ENCODE measurements at places on chromosomes 1 and 21.

GRCh38 chr1:234731569-234732085, 121.6 kb upstream of the IRF2BP2 start:
- DNase-seq, result no peak

DNA sequence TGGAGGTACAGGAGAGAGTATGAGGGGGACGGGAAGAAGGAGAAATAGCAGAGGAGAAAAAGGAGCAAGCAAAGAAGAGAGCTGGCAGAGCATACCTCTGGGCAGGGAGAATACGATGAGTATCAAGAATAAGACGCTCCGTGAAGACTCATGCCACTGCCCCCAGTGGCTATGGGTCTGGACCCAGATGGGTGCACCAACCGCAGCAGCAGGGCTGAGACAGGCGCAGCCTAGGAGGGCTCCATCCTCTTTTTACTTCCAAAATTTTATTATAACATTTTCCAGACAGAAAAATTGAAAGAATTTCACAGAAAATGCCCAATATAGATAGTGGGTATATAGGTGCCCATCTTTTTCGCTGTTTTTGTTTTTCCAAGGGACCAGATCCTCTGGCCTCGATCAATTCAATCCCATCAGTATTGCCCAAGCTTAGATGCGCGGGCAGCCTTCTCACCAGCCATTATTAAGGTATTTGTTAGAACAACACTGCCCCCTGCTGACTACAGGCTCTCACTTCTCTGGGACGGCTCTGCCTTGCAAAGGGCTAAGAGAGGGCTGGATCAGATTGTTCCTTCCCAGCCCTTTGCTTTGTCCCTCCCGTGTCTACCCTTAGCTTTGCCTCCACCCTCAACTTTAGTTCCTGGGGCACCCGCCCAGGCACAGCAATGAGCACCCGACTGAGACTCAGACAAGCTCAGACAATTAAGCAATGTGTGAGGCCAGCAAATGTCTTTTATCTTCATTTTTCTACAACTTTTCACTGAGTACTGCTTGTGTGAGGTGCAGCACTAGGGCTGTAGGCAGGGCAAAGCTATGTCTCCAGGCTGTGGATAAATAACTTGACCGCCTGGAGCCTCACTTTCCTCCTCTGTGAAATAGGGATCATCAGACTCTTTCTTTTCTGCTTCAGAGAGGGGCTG, 17.5 kb upstream of the CAMK1G start:
- DNase-seq, result peak; percentile 50

- no peak for DNase-seq
Observed at GRCh38 chr1:99397029-99397428, 132.7 kb downstream of the PLPPR4 start.

DNA sequence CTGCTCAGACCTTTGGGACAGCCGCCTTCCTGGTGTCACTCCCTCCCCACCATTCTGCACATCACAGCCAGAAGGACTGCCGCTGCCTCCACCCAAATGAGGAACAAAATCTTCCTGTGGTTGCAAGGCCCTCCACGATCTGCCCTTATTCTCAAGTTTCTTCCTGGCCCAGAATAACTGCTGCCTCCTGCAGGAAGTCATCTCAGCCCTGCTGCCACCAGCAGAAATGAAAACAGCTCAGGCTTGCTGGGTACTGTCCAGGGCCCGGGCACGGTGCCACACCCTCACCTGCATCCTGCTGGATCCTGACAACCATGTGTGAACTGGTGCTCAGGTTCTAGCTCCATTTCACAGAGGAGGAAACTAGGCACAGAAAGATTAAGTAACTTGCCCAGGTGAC, 2.8 kb downstream of the CLDN19 start:
- no peak for DNase-seq

GRCh38 chr1:90768098-90768497, 51.0 kb upstream of the BARHL2 start:
- no peak for DNase-seq

DNA sequence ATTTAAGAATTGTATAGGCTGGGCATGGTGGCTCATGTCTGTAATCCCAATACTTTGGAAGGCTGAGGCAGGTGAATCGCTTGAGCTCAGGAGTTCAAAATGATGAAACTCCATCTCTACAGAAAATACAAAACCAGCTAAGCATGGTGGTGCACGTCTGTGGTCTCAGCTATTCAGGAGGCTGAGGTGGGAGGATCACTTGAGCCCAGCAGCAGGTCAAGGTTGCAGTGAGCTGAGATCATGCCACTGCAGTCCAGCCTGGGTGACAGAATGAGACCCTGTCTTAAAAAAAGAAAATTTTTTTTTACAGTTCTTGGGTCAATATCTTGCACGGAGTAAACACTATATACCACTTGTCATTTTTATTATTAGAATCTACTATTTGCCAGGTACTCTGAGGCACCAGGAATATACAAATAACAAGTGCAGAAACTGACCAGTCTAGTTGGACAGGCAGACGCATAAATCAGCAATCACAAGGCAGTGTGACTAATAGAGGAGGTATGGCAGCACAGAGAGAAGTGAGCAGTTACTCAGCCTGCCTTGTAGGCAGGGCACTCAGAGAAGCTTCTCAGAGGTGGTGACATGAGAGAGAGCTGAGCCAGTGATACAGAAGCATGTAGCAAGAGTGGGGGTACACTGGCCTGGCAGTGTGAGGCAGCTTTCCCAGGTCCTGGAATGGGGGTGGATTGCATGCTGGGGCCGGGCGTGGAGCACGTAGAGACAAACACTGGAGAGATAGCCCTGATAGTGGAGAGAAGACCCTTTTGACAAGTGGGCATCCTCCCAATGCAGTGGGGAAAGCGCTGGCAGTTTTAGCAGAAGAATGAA, 8.0 kb downstream of the PHLDA3 start:
- DNase-seq, result no peak

DNA sequence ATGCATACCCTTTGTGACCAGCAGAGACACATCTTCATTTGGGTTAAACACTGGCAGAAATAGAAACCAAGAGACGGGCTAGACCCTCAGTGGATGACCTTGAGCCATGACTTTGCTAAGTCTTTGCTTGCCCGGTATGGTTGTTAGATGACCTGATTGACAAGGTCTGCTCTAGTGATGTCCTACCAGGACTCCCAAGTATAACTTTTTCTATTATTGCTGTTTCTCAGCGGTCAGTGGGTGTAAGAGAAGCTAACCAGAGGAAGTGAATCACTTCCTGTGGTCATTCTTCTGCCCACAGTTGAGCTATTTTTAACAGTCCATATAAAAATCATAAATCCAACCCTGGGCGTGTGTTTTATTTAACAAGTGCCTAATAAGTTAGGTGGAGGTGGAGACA, 126.2 kb upstream of the ETS2 start:
- DNase-seq, result no peak

DNA sequence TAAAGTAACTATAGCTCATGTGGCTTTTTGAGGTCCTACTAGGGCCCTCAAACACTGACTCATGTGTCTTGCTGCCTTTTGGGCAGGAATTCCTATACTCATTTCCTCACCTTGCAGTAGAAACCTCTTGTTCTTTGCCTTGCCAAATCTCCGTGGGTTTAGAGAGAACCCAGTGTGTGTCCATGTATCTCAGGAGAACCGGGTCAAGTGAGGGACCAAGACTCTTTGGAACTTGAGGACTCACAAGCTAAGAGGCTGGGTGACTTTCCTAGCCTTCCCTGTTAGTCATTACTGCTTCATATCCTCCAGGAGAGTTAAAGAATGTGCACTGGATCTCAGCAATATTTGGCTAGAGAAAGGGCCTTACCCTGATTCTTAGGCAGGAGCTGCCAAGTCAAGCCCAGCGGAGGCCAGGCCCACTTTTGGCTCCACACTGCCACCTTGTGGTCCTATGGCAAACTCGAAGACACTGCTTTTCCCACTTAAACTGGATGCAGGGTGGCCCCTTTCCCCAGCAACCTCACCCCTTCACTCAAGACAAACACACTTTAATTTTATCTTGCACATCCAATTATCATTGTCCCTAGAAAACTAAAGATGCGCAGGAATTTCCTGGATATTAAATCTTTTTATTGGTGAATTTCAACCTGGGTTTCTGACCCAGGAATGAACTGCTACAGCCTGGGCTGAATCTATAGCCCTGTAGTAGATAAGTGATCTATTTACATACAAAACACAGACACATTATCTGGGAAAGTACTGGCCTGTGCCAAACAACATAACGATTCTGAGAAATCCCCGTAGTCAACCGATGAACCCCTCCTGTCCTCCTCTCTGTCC, 10.6 kb downstream of the AVPR1B start:
- DNase-seq, result peak; percentile 59

DNA sequence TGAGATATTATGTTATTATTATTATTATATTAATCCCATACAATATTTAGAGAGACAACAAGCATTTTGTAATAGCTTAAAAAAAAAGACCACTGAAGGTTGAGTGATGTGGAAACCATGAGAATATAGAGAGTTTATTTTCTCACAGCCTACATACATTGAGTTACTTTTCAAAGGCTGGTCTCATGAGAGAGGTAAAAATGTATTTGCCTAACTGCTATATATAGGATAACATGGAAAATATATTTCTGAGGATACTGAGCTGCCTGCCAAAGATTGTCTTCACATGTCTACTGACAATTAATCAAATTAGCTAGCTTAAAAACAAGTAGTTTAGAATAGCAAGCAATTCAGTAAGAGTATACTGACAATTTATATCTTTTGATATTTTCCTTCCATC, 192.2 kb upstream of the NRIP1 start:
- DNase-seq, result no peak

- no peak for DNase-seq
Observed at GRCh38 chr1:186872291-186872690, 43.5 kb downstream of the PLA2G4A start.

GRCh38 chr1:22727873-22728272, 17.2 kb downstream of the EPHB2 start:
- DNase-seq, result no peak

DNA sequence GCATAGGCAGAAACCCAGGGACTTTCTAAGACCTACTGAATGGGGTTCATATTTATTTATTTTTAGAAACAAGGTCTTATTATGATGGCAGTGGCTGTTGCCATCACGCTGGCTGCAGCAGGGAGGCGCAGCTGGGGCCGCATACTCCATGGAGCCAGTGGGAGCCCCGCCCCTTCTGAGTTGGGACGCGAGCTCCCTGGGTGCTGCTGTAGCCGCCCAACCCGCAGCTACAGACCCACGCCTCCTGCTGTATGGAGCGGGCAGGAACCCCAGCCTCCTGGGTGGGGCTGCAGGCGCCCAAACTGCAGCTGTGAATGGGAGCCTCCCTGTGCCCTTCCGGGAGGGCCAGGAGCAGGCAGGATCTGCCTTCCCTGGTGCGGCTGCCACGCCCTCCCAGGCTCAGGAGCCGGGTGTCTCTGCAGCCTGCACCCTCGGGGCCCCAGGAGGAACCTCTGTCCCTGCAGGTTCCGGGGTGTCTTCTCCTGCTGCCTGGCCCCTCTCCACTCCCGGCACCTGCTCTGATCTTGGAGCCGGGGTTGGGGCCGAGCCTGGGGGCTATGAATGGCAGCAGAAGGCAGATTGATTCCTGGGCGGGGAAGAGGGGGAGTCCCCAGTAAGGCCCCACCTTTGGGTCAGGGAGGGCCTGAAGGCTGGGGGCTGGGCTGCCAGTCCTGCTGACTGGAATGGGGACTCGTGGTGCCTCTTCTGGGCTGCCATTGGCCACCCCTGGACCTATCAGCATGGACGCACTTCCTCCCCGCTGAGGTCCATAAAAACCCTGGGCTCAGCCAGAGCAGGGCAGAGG, 66.5 kb upstream of the LRRN2 start:
- DNase-seq, result no peak

DNA sequence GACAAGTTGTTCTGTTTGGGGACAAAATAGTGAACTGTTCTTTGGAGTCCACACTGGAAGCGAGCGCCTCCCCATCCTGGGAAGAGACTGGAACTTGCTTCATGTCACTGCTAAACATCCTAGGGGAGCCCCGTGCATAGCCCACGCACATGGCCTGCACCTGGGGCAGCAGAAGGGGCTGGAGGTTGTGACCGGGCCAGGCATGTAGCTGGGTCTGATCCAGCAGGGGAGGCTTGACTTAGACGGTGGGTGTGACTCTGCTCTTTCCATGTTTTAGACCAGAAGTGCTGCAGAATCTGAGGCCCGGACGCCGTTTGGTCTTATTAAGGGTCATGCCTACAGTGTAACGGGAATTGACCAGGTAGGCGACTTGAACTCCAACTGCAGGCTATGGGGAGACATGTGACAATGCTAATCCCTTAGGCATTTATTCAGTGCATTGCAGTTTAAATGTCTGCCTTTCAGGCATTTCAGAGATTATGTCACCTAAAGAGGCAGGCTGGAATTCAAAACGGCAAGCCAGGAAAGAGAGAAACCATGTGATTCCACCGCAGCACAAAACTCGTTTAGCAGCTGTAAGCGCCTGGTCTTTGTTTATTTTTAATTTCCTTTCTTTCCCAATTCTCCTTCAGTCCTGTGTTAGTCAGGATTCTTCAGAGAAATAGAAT, 21.8 kb downstream of the CAPN9 start:
- no peak for DNase-seq

DNA sequence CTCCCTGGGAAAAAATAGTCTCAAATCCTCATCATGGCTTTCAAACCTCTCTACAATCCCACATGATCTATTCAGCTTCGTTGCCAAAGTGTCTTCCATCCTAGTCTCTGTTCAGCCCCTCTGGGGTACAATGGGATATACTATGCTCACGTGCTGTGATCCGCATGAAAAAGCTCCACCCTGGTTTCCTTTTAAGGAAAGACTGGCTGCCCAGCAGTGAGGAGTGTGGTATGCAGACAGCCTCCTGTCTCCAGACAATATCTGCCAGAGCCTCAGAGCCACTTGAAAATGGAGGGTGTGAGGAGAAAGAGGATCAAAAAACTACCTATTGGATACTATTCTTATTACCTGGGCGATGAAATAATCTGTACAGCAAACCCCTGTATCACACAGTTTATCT, 194.5 kb downstream of the LHX8 start:
- DNase-seq, result no peak

DNA sequence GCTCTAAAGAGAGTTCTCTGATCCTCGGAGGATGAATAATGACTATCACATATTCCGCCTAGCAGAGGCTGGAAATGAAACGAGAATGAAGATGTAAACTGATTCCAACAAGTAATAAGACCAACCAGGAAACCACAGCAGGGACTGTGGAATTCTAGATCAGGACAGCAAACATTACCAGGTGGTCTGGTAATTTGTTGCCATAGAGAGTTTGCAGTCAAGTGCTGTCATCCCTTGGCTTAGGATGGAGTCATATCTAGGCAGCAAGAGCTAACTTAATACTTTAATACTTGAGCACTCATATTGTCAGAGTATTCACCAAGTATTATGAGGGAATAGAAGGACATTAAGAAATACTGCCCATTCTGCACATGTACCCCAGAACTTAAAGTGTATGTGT, 45.1 kb upstream of the MUTYH start:
- no peak for DNase-seq
